Neural progenitor cell (in vitro differentiated cells): ENCODE measurements at places on chromosomes 16 and 17. TPM values are rescaled to one million over a fixed set of nuclear protein-coding genes. Genes with fewer than 3 reads are reported as not detected.

MED13 gene
- 50.5 and 59.9 TPM in 2 replicates for total RNA-seq

RND2 gene
- total RNA-seq = 35.0 and 46.0 TPM in 2 replicates

EVI2A gene
- not detected in 2 replicates for total RNA-seq

KRT20 gene
- total RNA-seq = not detected in 2 replicates

CRYBA1 gene
- total RNA-seq = 0.84 and 1.0 TPM in 2 replicates

GRCh38 chr16:78489631-78490030, 390.2 kb downstream of the WWOX start:
- no peak overlapping the region for H3K27ac ChIP-seq
- H3K4me3 ChIP-seq = no peak overlapping the region
- H3K36me3 ChIP-seq = no peaks in the 10 kb centered on the region
- H3K27me3 ChIP-seq = no peaks in the 10 kb centered on the region

DNA sequence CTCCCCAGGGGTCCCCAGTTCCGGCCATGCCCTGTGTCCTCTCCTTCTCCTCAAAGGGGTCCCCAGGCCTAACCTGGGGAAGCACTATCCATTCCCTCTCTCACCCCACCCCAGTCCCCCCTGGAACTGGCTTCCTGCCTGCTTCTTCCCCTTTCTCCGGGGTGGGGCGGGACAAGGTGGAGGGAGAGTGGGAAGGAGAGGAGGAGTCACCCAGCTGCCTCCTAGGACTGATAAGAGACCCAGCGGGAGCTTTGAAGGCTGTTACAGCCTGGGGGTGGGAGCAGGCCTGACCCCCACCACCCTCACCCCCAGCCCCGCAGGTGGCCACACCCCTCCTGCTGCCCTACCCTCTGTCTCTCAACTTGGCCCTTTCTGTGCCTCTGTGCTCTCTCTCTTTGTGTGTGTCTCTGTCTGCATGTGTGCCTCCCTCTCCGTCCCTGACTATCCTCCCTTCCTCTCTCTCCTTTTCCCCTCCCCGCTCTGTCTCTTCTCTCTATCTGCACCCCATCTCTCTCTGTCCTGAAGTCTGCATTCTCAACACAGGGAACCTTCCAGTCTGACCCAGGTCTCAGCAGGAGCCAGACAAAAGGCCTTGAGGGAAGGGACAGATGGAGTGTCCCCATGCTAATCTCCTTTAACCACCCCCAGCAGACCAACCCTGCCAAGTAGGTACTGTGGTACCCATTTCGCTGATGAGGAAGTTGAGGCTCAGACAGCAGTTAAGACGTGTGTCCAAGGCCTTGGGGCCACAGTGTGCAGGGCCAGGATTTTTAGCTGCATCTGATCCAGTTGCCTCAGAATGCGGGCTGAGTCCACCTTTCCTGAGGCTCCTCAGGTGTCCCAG, 66.1 kb downstream of the RAB11FIP4 start:
- no peaks in the 10 kb centered on the region for H3K36me3 ChIP-seq
- H3K4me3 ChIP-seq = no peak overlapping the region
- H3K4me1 ChIP-seq = peaks cover 16% of the 10 kb centered on the region
- no peak for DNase-seq

DNA sequence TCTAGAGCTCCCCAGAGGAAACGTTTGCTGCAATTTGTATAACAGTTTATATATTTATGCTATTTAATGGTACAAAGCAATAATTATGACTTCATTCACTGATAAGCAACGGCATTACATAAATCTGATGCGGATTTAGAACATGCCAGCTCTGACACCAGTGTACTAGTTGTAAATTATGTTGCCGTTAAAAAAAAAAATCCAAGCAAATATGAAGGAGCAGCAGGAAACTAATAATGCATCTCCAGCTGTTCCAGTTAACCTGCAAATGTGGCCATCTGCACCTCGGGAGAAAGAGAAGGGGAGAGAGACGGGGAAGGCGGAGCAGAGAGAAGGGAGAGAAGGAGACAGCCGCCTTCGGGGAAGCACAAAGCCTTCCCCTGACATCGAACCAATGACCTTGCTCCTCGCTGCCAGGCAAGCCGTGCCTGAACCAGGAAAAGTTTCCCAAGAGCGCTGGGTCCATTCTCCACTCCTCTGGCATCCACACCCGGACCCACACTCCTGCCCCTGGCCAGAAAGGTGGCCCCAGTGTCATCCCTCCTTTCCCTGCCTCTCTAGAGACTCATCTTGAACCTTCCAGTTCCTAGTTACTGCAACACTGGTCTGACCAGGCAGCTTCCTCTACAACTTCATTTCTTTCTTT, 174.8 kb downstream of the C16orf78 start:
- no peak overlapping the region for H3K4me3 ChIP-seq
- no peak overlapping the region for H3K27ac ChIP-seq
- H3K27me3 ChIP-seq = no peaks in the 10 kb centered on the region
- H3K36me3 ChIP-seq = no peaks in the 10 kb centered on the region

DNA sequence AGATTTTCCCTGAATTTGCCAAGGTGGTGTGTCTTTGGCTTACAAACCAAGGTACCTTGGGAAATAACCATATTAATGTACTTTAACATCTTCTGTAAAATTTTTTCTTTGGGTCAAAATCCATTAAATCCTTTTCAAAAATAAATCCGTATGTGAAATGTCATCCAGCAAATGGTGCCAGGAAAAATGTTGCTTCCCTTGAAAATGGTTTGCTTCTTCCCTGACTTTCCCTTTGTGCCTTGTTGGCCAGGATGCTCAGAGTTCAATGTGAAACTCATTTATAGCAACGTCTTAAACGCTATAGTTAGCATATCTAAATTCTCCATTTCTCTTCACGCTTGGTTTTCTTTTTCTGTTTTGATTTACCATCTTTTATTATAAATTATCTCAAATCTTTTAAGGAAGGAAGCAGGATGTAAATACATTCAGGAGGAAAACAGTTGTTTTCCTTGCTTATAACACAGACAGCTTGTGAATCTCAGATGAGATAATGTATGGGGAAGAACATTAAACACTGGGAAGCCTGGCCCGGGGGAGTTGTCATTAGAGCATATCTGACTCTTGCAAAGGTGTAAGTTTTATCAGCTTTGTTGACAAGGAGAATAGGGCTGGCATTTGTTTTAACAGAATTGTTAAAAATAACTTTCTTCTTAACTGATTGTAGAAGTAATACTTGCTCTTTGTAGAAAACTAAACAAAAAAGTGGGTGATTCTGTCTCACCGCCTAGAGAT, 42.1 kb downstream of the GPRC5B start:
- H3K27ac ChIP-seq = no peak overlapping the region
- H3K4me3 ChIP-seq = no peak overlapping the region
- no peaks in the 10 kb centered on the region for H3K36me3 ChIP-seq
- peaks cover 12% of the 10 kb centered on the region for H3K4me1 ChIP-seq
- H3K27me3 ChIP-seq = no peaks in the 10 kb centered on the region

- H3K27ac ChIP-seq = no peak overlapping the region
- H3K4me1 ChIP-seq = no peaks in the 10 kb centered on the region
- H3K4me3 ChIP-seq = no peak overlapping the region
- H3K36me3 ChIP-seq = peaks cover 15% of the 10 kb centered on the region
Observed at GRCh38 chr17:37413875-37414519, 7.3 kb downstream of the TADA2A start.

DNA sequence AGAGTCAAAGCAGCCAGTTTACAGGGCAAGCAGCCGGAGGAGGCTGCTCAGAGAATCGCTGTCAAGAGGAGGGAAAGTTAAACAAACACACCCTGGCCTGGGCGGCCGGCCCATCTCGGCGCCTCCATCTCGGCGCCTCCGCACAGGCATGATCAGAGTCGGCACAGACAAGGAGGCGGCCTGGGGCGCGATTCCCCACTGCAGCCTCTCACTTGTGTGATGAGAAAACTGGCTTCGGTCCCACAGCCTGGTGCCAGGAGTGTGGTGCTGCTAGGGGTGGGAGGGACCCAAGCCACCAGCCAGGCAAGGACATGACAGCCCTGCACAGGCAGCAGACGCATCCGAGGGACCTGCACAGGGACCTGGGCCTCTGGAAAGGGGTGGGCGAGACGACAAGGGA, 17.7 kb downstream of the SLC38A10 start:
- no peak overlapping the region for H3K27ac ChIP-seq
- no peaks in the 10 kb centered on the region for H3K27me3 ChIP-seq
- H3K36me3 ChIP-seq = no peaks in the 10 kb centered on the region
- no peak overlapping the region for H3K4me3 ChIP-seq
- no peaks in the 10 kb centered on the region for H3K4me1 ChIP-seq

DNA sequence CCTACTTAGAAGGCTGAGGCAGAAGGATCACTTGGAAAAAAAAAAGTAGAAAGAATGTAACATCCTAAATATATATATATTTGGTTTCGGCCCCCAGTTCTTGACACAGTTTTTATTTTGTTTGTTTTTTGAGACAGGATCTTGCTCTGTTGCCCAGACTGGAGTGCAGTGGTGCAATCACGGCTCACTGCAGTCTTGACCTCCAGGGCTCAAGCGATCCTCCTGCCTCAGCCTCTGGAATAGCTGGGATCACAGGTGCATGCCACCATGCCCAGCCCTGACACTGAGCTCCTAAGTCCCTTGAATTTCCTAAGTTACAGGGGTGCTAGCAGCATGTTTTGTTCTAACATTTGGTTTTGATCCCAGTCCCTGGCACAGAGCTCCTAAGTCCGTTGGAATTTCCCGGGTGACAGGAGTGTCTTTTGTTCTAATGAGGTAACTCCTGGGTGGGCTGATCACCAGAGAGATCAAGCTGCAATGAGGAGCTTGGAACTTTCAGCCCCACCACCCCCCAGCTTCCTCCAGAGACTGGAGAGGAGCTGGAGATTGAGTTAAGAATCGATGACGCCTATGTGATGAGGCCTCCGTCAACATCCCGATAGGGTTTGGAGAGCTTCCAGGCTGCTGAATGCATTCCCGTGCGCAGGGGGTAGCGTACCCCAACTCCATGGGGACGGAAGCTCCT, 20.0 kb downstream of the MXRA7 start:
- no peaks in the 10 kb centered on the region for H3K27me3 ChIP-seq
- no peaks in the 10 kb centered on the region for H3K36me3 ChIP-seq
- peak; percentile 63 for DNase-seq
- no peak overlapping the region for H3K27ac ChIP-seq

GRCh38 chr16:15650698-15651171, 690 bp downstream of the NDE1 start:
- no peak overlapping the region for H3K27ac ChIP-seq
- H3K4me3 ChIP-seq = peak overlapping the region; percentile 60
- DNase-seq = peak; percentile 60
- H3K27me3 ChIP-seq = no peaks in the 10 kb centered on the region
- H3K4me1 ChIP-seq = no peaks in the 10 kb centered on the region

DNA sequence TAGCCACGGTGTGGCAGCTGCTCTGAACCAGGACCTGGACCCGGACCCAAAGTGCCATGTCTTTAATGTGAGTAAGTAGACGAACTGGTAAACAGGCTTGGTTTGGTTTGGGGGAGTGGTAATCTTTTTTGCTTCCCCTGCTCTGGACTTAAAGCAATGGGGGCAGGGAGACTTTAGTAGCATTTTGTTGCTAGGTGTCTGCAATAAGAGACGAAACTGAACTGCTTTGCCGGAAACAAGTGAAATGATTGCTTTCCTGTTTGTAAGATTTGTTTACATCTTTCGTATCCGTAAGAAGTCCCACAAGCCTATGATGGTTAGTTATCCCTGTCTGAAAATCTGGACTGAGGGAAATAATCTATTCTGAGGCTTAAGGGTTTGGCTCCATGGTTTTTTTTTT, 21.5 kb downstream of the PRCD start:
- no peaks in the 10 kb centered on the region for H3K27me3 ChIP-seq
- H3K4me3 ChIP-seq = no peak overlapping the region
- H3K4me1 ChIP-seq = peaks cover 17% of the 10 kb centered on the region
- DNase-seq = no peak

- H3K4me3 ChIP-seq = no peak overlapping the region
- no peaks in the 10 kb centered on the region for H3K36me3 ChIP-seq
- H3K27me3 ChIP-seq = no peaks in the 10 kb centered on the region
- H3K27ac ChIP-seq = no peak overlapping the region
- no peak for DNase-seq
- no peaks in the 10 kb centered on the region for H3K4me1 ChIP-seq
Observed at GRCh38 chr16:29007730-29008593, 23.1 kb downstream of the LAT start.

GRCh38 chr16:69108064-69108904, 2.8 kb downstream of the HAS3 start:
- peak overlapping the region; percentile 90 for H3K4me3 ChIP-seq
- H3K27ac ChIP-seq = no peak overlapping the region
- peaks cover 18% of the 10 kb centered on the region for H3K4me1 ChIP-seq
- no peaks in the 10 kb centered on the region for H3K36me3 ChIP-seq
- peaks cover 6% of the 10 kb centered on the region for H3K27me3 ChIP-seq
- DNase-seq = peak; percentile 57

- H3K36me3 ChIP-seq = no peaks in the 10 kb centered on the region
- no peak overlapping the region for H3K27ac ChIP-seq
- H3K27me3 ChIP-seq = no peaks in the 10 kb centered on the region
- H3K4me3 ChIP-seq = no peak overlapping the region
Observed at GRCh38 chr17:14427900-14428647, 127.2 kb downstream of the HS3ST3B1 start.

DNA sequence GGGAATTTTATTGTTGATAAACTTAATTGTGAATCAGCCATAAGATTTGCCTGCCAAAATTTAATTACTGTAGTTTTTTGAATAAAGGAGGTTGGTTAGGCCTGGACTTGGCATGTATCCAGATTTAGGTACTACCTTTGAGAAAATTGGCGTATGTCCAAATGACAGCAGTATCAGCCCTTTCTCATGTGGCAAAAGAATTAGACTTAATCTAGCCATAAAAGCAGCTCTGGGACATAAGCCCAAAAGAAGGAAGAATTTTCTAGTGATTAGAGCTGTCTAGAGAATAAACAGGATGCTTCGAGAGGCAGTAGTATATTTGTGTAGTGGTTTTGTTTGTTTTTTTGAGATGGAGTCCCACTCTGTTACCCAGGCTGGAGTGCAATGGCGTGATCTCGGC, 27.7 kb downstream of the PPM1E start:
- no peaks in the 10 kb centered on the region for H3K4me1 ChIP-seq
- no peak for DNase-seq
- H3K4me3 ChIP-seq = no peak overlapping the region
- H3K27me3 ChIP-seq = no peaks in the 10 kb centered on the region
- no peaks in the 10 kb centered on the region for H3K36me3 ChIP-seq
- no peak overlapping the region for H3K27ac ChIP-seq

- peak overlapping the region; percentile 29 for H3K4me3 ChIP-seq
- peaks cover 41% of the 10 kb centered on the region for H3K27me3 ChIP-seq
- H3K36me3 ChIP-seq = no peaks in the 10 kb centered on the region
- H3K4me1 ChIP-seq = no peaks in the 10 kb centered on the region
- H3K27ac ChIP-seq = no peak overlapping the region
- DNase-seq = no peak
Observed at GRCh38 chr16:30813821-30814189, 26.8 kb upstream of the ZNF629 start.

DNA sequence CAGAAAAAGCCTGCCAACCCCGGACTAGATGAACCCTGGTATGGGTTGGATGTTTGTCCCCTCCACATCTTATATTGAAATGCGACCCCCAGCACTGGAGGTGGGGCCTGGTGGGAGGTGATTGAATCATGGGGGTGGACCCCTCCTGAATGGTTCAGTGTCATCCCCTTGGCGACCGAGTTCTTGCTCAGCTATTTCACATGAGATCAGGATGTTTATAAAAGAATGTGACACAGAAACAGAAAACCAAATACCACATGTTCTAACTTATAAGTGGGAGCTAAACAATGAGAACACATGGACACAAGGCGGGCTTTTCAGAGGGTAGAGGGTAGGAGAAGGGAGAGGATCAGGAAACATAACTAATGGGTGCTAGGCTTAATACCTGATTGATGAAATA, 576.0 kb upstream of the HSBP1 start:
- DNase-seq = no peak
- H3K4me1 ChIP-seq = peaks cover 6% of the 10 kb centered on the region
- H3K27ac ChIP-seq = no peak overlapping the region
- H3K27me3 ChIP-seq = no peaks in the 10 kb centered on the region
